ENCODE measurements at places on chromosomes 13 and 19.

DNA sequence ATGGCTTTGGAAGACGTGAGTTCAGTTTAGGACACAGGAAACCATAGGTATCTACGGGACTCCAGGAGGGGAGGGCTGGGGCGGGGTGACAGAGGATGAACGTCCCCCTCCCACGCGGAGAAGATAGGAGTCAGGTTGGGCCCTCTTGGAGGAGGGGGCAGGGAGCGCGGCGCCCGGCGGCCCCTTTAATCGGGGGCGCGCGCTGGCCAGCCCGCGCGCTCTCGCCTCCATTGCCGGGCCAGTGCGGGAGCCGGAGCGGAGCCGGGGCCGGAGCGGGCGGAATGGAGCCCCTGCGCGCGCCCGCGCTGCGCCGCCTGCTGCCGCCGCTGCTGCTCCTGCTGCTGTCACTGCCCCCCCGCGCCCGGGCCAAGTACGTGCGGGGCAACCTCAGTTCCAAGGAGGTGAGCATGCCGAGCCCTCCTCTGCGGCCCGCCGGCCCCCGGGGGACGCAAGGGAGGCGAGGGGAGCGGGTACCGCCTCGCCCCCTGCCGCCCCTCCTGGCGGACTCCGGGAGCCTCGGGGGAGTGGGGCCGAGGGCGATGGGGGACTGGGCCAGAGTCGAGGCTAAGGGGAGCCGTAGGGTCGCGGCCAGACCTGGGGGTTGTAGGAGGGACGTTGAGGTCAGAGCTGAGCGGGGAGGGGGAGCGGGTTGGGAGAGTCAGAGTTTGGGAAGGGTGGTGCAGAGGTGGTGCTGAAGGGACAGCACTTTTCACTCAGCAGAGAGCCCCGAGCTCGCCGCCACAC is at the start of gene TMEM145:
Gene TMEM145 (plus strand): TSS at position 214 of the 744 bp plus-strand sequence. CDS start 68 bp downstream, at position 282.
- no peak for DNase-seq

GRCh38 chr19:2186071-2186846 is 22.5 kb downstream of the DOT1L start:
- DNase-seq = no peak

DNA sequence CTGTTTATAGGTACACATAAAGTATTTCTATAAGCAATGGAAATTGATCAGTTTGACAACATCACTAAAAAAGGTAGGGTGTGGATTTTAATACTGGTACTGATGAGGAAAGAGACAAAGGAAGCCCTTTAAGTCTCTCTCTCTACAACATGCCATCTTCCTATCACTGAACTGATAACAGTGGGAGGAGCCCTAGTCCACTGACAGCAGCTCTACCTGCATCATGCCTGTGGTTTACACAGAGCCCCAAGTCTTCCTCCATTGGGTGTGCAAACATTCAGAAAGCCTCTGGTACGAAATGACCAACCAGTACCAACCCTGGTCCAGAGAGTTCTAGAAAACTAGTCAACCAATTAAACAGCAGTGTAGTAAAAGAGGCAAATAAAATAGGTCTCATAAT is 53.4 kb downstream of the KLF12 start:
- no peak for DNase-seq

DNA sequence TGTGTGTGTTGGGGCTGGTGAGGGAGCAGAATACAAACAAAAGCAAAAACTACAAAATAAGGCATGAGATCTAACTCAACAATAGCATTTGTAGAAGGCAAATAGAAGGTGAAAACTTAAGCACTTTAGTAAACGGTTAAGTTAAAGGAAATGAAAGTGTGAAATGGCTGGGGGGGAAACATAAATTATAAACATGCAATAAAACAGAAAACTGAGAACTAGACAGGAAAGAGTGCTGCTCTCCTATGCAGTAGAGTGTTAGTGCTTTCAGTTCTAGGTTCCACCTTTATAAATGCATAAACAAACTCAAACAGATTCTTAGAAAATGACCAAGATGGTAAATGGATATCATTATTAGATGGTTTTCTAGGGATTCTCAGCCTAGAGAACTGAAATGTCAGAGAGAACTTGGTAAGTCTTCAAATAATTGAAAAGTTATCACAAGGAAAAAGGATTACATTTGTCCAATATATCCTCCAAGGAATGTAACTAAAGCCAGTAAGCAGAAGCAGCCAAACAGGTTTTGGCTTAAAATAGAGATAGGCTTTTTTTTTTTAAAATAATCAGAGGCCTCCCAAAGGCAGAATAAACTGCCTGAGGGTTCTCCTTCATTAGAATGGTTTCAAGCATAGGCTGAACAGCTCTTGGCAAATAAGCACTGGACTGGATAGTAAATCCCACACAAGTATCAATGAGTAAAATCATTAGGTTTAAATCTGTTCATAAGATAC is 23.3 kb downstream of the RBM26 start:
- no peak for DNase-seq

- no peak for DNase-seq
Observed at GRCh38 chr19:825897-826644, 1.6 kb upstream of the AZU1 start.

- DNase-seq = no peak
Observed at GRCh38 chr13:38898481-38898880, 92.2 kb downstream of the STOML3 start.

- DNase-seq = no peak
Observed at GRCh38 chr13:67377919-67378318, 147.8 kb upstream of the PCDH9 start.

GRCh38 chr19:41123716-41124294 is 9.6 kb downstream of the CYP2F1 start:
- no peak for DNase-seq

- DNase-seq = no peak
Observed at GRCh38 chr13:62721893-62722292, 1306.2 kb upstream of the PCDH20 start.

DNA sequence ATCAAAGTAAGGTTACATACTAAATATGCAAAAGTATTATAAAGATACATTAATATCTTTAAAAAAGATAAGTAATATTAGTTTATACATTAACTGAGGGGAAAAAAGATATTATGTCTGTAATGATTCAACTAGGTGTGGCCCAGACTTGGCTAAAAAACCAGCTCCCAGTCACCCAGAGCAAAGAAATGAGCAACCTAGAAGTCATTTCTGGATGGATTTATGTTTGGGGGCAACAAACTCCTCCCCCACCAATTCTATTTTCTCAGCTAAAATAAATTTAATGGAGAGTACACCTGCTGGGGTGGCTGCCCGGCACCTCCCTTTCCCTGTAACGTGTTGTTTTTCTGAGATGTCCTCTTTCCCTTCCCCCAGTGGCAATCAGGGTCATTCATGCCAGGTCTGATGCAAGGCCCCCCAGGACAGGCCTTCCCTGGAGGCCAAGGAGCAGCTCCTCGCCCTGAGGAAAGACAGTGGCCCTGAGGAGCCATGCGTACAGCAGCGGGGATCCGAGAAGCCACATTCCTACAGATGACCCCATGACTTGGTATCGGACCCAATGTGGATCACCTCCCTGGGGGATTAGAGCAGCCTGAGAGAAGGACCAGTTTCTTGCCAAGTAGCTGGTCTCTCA is 78.6 kb upstream of the DOCK9 start:
- DNase-seq = no peak

Measured in NCI-H1436 treated with DMSO at 0.1 percent for 48 hours (cell line).